Activated naive CD4-positive, alpha-beta T cell treated with anti-CD3 and anti-CD28 coated beads for 36 hours (primary cell): ENCODE measurements at places on chromosomes 11 and 22. TPM values are rescaled to one million over a fixed set of nuclear protein-coding genes. Genes with fewer than 3 reads are reported as not detected.

DNA sequence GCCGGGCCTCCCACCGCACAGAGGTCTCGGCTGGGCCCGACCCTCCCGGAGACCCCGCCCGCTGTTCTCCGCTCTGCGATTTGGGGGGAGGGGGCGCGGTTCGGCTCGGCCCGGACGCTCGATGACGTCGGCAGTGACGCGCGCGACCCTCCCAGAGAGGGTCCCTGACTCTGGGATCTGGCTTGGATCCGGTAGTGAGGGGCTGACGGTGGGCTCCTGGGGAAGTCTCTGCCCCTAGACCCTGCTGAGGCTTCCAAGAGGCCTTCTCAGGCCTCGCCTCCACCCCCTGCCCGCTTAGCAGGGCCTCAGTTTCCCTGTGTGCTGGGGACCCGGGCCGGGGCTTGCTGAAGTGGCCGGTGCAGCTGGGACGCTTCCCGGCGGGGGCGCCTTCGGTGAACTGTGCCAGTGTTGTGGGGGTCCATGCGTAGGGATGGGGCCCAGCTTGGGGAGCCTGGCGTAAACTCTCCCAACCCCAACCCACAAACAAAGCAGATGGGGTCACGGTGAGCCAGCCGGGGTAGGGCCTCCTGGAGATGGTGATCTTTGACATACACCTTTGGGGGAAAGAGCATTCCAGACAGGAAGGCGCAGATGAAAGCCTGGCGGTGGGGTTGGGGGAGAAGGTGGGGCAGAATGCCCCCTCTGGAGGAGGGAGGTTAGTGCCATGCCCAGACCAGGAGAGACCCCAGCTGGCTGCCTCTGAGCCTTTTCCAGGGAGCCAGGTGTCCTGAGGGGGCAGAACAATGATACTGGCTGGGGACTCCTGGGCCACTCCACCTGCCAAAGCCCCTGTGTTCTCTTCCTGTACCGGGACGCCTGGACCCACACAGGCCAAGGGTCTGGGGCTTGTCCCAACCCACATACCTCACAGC, 1.0 kb downstream of the B4GALNT4 start:
- no peak for DNase-seq

GRCh38 chr11:34052608-34053160, 1.2 kb downstream of the CAPRIN1 start:
- DNase-seq: peak; percentile 31

GRCh38 chr22:48840112-48840949, 987.3 kb downstream of the BRD1 start:
- no peak for DNase-seq

DNA sequence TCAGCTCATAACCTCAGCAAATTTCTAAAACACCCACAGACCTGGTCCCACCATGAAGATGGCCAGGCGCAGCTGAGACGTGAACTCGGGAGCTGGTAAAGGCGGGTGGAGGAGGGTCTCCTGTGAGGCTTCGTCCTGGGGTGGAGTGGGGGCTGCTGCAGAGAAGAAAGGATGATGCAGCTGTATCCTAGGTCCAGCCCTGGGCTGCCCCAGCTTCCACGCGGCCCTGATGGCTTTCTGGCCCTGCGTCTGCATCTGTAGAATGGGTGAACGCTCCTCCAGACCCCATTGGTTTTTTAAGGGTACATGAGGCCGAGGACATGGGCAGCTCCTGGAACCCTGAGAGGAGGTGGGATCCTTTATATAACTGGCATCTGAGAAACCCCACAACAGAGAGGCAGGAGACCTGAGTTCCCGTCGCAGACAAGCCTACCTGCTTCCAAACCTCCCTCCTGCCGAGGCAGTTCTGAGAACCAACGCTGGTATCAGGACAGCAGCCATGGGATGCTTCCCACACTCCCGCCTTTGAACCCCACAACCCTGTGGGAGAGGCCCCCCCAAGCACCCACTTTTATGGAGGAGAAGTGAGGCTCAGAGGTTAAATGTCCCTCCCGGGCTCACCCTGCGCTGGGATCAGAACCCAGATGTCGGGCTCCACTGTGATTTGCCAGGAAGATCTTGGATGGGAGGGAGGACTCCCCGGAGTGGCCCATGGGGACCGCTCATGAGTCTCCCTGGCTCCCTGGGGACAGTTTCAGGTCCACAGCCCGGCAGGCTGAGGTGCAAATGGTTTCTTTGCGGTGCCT, 55.2 kb upstream of the FGF3 start:
- DNase-seq: no peak

- DNase-seq: no peak
Measured at GRCh38 chr22:17964643-17965042, 59.7 kb downstream of the MICAL3 start.

DNA sequence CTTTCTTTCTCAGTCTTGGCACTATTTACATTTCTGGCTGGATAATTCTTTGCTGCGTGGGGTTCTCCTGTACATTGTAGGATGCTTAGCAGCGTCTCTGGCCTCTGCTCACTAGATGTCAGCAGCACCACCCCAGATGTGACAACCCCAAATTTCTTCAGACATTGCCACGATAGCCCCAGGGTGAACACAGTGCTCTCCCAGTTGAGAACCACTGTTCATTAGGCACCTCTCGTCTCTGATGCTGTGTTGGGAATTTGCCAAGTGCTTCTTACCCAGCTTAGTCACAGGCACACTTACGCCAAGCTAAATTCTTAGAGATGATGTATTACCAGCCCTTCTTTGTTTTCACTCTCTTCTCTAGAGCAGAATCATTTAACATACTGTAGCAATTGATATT, 9.4 kb downstream of the TRIM6 start:
- DNase-seq: peak; percentile 13

DNA sequence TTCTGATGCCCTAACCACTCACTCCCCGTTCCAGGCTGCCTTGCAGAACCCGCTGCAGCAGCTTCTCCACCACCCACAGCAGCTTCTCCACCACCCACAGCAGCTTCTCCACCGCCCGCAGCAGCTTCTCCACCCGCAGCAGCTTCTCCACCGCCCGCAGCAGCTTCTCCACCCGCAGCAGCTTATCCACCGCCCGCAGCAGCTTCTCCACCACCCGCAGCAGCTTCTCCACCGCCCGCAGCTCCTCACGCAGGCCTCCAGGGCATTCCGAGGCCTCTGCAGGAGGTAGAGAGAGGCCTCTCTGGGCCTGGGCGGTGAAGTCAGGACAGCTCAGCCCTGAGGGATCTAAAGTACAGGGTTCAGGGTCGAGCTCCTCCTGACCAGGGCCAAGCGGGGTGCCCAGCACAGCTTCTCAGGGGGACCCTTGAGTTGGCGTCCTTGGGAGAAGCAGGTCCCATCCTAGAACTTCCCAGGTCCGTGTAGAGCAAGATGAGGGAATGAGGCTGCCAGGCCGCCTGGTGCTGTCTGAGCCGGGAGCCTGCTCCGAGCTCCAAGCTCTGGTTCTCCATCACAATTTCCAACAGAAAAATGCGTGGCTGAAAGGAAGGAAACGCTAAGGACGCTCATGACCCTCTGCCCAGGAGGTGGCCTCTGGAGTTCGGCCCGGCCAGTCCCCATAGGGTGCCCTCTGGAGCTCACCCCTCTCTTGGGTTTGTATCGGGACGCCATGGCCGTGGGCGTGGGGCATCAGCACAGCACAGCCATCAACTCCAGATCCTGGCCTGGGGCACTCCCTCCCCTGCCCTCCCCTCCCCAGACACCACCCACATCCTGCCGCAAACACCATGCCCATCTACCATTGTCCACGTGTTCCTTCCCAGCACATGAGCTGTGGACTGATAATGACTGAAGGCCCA, 528.6 kb downstream of the BRD1 start:
- no peak for DNase-seq

DNA sequence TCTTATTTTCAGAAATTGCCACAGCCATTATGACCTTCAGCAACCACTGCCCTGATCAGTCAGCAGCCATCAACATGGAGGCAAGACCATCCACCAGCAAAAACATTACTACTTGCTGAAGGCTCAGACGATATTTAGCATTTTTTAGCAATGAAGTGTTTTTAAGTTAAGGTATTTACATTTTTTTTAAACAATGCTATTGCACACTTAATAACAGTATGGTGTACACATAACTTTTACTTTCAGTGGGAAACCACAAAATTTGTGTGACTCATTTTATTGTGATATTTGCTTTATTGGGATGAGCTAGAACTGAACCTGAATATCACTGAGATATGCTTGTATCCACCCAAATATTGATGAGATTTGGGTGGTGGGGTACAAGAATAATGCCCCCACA, 110.9 kb downstream of the TSPAN18 start:
- no peak for DNase-seq

- no peak for DNase-seq
Measured at GRCh38 chr22:45073064-45073463, 63.3 kb upstream of the PHF21B start.

- peak; percentile 7 for DNase-seq
Measured at GRCh38 chr22:43955883-43956782, 891 bp downstream of the SAMM50 start.

GRCh38 chr11:44192017-44192385, 96.5 kb downstream of the EXT2 start:
- DNase-seq: no peak

DNA sequence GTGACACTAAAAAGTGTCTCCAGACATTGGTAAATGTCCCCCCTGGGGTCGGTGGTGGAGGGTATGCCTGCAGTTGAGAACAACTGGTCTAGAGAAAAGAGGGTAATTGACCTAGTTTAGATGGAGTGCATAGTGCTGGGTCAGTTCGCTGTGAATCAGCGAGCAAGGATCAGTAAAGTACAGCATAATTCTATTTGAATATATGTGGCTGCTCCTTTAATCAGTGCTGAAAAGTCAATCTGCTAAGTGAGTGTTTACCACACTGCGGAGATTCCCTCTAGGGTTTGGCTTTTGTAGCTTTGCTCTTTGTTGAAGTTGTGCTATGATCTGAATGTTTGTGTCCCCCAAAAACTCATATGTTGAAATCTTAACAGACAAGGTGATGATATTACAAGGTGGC, 15.0 kb downstream of the CAVIN3 start:
- DNase-seq: no peak

DNA sequence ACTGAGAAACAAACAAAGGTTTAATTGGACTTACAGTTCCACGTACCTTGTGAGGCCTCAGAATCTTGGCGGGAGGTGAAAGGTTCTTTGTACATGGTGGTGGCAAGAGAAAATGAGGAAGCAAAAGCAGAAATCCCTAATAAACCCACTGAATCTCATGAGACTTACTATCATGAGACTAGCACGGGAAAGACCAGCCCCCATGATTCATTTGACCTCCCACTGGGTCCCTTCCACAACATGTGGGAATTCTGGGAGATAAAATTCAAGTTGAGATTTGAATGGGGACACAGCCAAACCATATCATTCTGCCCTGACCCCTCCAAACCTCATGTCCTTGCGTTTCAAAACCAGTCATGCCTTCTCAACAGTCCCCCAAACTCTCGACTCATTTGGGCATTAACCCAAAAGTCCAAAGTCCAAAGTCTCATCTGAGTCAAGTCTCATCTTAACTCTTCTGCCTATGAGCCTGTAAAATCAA, 617.4 kb downstream of the CNTN5 start:
- DNase-seq: no peak

GRCh38 chr22:22865311-22866072, 22.1 kb upstream of the IGLL5 start:
- DNase-seq: peak; percentile 62

- DNase-seq: no peak
Measured at GRCh38 chr11:110894224-110894623, 182.0 kb upstream of the ARHGAP20 start.

DNA sequence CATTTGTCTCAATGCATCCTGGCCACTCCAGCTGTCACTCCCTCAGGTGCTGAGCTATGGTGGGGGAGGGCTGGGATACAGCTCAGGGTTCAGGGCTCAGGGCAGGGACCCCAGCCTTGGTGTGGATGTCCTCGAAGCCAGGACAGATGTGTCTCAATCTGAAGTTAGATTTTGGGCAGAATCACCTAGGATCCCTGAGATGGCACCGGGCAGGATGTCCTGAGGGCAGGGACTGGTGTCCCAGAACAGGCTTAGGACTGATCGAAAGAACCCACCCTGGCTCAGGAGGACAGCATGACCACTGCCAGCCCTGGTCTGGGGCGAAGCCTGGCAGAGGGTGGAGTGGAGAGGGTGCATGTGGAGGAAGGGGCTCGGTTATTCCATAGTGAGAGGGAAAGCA, 96.8 kb upstream of the THY1 start:
- DNase-seq: no peak

DNA sequence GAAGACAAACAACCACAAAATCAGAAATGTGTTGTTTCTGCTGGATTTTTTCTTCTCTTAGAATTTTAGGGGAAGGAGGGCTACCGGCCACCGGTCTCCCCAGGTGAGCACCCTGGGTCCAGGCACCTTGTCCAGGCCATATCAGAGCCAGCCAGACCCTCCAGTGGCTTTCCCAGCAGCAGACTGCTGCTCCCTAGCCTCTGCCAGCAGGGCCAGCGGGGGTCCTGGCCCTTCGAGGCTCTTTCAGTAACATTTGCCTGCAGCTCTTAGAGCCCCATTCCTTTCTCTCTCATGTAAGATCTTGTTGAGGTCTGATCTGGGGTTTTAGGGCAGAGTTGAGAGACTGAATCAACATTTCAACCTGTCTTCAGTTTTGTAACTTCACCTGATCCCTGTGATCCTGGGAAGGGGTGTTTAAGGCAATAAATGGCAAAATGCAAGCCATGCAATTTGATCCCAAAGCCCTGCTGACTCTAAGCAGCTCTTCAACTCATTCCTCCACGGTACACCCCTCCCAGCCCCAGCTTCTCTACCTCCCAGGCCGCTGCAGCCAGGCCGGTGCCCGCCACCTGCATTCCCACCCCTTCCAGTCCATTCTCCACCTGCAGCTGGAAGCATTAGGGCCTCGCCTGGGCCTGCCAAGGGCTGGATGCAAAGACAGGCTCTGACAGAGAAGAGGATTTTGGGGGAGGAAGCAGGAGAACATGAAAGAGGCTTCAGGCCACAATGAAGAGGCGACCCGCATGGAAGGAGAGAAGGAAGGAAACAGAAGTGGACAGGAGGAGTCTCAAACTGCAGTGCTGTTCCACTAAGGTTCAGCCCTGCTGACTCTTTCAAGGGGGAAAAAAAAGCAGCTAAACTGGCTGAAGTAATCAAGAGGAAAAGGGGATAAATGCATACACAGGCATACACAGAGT, 113.0 kb upstream of the FGF3 start:
- no peak for DNase-seq

GRCh38 chr11:57778318-57779037, 16.9 kb downstream of the CTNND1 start:
- DNase-seq: no peak

- no peak for DNase-seq
Measured at GRCh38 chr22:37940698-37941376, 12.6 kb downstream of the C22orf23 start.

DNA sequence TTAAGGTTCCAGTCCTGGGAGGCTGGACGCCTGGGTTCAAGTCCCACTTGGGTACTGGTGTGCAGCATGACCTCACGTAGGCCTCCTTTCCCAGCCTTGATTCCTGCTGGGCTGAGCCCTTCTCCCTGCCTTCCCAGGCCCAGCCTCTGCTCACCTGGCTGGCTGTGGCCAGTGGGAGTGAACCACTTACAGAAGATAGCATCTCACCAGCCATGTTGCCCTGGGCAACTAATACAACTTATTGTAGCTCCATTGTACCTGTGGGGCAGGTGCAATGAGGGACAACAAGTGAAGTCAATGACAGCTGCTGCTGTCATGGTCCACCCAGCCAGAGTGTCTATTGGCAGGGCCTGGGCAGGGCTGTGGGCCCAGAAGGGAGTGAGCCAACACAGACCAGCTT, 48.4 kb upstream of the MPEG1 start:
- no peak for DNase-seq

TRIM48 gene
- total RNA-seq: not detected

B4GALNT4 gene
- 5.2 TPM for total RNA-seq

FGF4 gene
- total RNA-seq: not detected

FAM83F gene
- total RNA-seq: 1.8 TPM

CARNS1 gene
- total RNA-seq: 2.0 TPM

SCUBE1 gene
- not detected for total RNA-seq

UPK3A gene
- total RNA-seq: not detected

RIC3 gene
- total RNA-seq: 6.3 TPM

TMEM109 gene
- 103 TPM for total RNA-seq

TRIM68 gene
- 15.4 TPM for total RNA-seq

C1QTNF4 gene
- total RNA-seq: not detected
